ENCODE measurements at places on chromosomes 4 and X.

GRCh38 chrX:68203211-68203610 is 230.1 kb downstream of the OPHN1 start:
- DNase-seq, result no peak

DNA sequence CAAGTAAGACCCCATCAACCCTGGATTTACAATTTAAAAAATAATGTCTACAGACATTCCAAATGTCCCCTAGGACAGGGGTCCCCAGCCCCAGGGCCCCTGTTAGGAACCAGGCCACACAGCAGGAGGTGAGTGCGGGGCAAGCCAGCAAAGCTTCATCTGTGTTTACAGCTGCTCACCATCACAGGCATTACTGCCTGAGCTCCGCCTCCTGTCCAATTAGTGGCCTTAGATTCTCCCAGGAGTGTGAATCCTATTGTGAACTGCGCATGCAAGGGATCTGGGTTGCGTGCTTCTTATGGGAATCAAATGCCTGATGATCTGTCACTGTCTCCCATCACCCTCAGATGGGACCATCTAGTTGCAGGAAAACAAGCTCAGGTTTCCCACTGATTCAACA is 146.1 kb downstream of the ATP10D start:
- no peak for DNase-seq

GRCh38 chr4:108849611-108850168 is 86.8 kb upstream of the ETNPPL start:
- peak; percentile 82 for DNase-seq

- DNase-seq, result no peak
Measured at GRCh38 chr4:109978704-109979454, 66.2 kb downstream of the EGF start.

DNA sequence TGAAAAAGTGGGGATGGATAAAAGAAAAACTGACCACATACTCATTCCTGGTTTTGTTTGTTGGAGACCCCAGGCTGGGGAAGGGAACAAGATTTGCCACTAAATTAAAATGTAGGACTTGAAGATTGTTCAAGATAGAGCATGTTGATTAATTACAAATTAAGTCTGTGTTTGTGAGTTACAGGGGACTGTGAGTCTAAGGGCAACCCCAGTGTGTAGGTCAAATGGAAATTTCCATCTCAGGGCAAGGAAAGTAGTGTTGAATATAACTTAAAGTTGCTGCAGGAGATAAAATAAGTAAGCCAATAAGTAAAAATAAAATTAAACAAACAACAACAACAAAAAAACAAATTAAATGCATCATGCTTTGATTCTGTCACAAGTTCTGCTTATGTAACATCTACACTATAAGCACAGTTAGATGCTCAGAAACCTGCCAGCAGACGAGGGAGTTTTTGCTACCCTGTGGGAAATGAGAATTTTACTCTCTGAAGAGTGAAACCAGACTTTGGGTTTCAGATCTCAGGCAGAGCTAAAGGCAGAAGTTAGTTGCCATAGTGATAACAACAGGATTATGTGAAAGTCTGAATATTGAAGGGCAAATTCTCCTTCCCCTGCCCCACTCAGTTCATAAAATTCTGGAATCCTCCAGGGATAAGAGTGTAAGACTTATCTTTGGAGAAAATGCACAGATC is 352.3 kb downstream of the GRXCR1 start:
- DNase-seq, result no peak

DNA sequence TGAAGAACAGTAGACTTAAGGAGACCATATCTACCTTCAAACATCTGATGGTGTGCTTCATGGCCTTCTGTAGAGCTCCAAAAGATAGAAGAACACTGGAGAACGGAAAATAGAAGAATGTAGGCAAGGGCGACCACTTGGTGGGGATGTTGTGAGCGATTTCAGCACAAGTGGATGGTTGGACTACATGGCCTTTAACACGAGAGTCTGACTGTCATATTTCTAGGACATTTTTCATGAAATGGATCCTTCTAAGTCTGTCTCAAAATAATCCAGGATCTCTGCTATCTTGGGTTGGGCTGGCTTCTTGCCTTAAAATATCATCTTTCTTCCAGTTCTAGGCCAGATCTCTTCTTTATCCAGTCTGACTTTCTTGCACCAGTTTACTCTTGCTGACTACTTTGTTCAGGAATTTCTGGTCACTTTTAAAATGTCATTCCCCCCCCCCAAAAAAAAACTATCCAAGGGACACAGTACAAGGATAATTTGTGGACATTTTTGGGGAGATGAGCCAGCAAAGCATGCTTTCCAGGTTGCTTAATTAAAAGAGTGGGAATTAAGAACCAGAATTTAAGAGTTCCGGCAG is 1.2 kb upstream of the MID1IP1 start:
- no peak for DNase-seq

GRCh38 chrX:19882066-19882775 is 5.2 kb downstream of the SH3KBP1 start:
- peak; percentile 61 for DNase-seq

- no peak for DNase-seq
Measured at GRCh38 chr4:139469869-139470268, 15.9 kb downstream of the RAB33B start.

- DNase-seq, result no peak
Measured at GRCh38 chrX:149825424-149825823, 43.7 kb downstream of the MAGEA9 start.

DNA sequence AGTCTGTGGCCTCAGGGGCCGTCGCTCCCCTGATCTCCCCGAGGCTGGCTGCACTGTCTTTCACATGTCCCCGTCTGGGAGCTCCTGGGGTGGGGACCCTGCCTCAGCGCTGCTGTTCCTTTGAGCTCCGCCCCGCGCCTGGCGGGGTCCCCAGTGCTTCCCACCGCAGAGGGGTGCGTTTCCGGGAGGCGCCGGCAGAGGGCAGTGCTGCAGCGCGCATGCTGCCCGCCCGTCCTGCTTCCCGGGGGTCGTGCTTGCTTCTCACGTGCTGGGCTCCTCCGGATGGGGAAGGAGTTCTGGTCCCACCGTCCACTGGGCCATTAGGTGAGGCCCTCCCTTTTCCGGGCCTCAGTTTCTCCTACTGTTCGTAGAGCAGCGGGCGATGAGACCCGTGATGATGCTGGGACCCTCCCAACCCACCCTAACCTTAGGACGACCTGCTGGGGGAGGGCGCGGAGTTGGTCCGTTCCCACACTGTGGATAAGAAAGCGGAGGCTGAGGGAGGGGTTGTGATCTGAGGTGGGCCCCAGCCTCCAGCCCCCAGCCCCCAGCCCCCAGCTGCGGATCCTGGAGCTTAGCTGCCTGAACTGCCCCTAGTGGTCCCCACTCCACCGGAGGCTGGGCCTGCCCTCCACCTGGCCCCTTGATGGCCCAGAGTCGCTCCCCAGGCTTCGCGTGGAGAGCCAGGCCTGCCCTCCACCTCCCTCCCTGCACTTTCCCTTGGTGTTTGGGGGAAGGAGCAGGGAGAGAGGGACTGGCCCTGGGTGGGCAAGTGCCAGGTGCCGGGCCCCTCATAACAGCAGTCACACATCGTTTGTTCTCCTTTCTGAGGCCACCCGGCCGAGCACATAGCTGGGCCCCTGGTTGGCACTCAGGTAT is 15.3 kb downstream of the CPZ start:
- no peak for DNase-seq

- no peak for DNase-seq
Measured at GRCh38 chr4:129420637-129421036, 324.7 kb downstream of the C4orf33 start.

DNA sequence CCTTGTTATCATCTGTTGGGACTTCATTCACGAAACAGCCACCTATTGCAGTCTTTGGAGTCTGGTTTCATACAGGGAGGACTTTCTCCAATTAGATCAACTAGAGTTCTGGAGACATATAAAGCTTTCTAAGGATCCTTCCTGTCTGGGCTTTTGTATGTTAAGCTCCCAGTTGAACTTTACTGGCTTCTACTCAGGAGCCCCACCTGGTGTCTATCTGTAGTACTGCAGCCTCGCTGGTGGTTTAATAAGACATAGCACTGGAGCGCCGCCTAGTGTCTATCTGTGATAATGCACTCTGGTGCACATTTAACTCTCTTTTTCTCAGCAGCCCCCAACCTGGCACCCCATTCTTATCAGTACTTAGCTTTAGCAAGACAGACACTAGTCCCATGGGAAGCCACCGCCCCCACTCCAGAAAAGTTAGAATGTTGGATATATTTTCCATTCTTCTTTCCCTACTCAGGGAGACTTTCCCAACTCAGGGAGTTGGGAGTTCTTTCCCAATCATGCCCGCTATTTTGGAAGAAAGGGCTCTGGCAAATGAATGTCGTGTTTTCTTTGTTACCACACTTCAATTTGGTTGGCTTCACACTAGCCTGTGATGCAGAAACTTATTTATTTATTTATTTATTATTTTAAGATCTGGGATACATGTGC is 36.9 kb upstream of the SYTL4 start:
- DNase-seq, result peak; percentile 61

DNA sequence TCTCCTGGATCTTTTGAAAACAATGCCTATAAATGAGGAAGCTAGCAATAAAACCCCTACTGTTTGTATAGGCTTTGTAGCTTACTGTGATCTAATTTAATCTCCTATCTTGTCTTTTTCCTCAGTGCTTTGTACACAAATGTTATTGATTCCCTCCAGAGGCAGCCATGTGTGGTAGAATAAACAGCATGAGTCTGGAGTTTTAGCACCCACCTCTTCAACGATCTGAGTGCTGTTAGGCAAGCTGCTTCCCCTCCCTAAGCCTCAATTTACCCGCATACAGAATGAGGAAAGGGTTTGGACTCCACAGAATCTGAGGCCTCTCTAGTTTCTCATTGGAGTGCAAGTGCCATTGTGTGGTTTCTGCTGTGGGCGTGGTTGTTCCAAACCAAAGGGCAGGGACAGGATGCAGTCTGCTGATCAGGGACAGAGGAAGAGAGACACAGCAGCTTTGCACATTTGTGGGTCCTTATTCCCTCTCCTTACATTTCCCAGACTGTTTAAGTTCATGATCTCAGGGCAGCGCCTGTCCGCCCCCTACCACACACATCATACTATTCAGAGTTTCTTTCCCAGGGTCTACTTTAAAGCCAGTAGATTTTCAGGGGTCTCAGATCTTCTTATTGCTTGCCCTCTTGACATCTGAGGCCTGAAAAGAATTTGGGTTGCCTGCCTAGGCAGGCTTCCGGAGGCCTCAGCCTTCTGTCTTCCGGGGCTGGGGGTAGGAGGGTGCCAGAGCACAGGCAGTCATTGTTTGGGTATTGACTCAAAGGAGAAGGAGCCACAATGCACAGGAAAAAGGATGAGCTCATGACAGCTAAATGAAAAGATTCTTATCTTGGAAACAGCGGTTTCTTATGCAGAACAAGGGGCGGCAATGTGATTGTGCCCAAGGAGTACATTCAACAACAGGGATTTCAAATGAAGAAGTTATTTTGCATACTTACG is 114.9 kb upstream of the TEX13D start:
- DNase-seq, result peak; percentile 89

DNA sequence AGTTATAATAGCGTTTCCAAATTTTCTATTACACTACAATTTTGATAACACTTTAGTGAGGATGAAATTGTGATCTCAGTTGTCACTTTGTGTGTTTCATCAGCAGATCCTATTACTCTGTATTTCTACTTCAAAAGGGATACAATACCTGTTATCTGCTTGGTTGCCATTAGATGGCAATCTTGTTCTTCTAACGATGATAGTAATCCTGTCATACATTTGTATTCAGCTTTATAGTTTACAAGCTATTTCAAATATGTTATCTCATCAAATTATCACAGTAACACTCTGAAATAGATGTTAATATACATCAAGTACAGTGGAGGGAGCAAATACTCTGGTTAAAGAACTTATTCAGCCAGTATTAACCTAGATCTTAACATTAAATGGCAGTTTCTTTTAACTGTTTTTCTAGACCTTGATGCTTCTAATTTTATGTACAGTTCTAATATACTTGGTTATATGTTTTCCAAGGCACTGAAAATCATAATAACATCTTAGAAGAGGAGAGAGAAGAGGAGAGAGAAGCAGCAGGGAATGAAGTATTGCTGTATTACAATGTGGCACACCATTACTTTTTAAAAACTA is 292.0 kb downstream of the CCSER1 start:
- DNase-seq, result peak; percentile 23

- peak; percentile 65 for DNase-seq
Measured at GRCh38 chrX:1480082-1480785, 27.5 kb upstream of the ASMTL start.

GRCh38 chr4:169253904-169254303 is 16.9 kb downstream of the SH3RF1 start:
- peak; percentile 86 for DNase-seq

DNA sequence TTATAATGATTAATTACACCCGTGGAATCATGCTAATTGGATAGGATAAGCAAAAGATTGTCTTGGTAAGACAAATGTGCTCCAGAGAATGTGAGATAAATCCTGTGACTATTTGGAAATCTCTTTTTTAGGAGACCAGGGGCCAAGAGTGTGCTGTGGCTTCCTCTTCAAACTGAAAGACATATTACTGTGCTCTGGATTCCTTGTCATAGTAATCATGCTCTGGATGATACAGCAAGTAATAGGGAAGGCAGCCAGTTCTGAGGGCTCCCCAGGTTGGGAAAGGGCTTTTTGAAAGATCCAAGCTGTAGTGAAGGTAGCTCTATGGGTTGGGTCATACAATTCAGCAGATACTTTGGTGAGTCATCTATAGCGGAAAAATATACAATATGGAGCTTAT is 600.5 kb downstream of the PCDH18 start:
- no peak for DNase-seq

GRCh38 chrX:17601441-17602200 is 135.7 kb upstream of the SCML1 start:
- no peak for DNase-seq

DNA sequence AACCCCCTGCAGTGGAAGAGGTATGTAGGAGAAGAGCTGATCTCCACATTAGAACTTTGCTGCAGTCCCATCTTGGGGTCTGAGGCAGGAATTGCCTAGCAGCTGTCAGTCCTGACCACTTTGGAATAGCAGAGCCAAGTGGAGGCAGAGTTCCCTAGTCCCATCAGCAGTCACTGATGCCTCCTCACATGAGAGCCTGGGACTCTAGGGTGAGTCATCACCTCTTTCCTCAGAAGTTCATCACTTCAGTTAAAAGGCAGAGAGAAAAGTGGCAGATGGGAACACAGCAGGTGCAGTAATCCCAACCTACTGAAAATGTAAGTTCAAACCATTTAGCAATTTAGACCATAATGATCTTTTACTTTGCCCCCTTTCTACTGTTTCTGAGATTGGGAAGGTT is 73.9 kb upstream of the MED14 start:
- DNase-seq, result peak; percentile 36

GRCh38 chr4:126123611-126124325 is 809.0 kb downstream of the FAT4 start:
- DNase-seq, result no peak

DNA sequence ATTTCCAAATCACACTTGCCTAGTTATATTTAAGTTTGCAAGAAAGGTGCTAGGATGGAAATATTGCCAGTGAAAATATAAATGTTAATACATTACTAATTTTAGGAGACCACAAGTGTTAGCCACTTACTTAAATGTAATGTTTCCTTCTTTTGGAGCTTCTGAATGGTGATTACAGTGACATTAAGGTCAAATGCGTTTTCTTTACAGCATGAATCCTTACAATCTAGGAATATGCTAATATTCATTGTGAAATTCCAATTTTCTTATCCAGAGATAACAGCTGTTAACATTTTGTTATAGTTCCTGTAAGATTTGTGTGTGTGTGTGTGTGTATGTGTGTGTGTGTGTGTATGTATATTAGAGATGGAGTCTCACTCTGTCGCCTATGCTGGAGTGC is 70.2 kb upstream of the NUDT6 start:
- no peak for DNase-seq

Measured in HT1080 (cell line).